ENCODE measurements at places on chromosomes 1 and 21.

DNA sequence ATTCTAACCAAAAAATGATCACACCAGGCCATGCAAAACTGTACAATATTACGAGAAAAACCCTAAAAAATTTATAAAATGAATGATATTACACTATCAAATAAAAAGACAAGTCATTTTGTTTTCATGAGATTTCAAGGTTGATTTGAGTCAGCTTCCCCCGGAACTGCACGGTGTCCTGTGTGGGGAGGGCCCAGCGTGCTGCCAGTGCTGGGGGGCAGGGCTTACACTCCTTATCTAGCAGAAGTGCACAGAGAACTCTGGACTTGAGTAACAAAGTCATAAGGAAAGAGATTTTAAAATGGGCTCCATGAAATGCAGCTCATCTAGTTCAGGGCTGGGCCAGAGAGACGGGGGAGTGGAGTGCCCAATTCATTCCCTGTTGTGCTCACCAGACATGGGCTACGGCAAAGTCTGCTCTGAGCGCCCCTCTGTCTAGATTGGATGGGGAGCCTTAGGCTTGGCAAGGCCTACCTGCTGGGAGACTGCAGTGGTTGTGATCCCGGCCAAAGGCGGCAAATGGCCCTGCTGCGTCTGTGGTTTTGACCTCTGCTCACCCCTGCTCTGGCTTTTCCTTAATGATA lies 50.1 kb downstream of the COQ8A start:
- no peak for DNase-seq

- DNase-seq, result no peak
Measured at GRCh38 chr1:62687421-62687902, 724 bp downstream of the DOCK7 start.

GRCh38 chr1:34806396-34806795 lies 13.6 kb downstream of the GJA4 start:
- DNase-seq, result no peak

DNA sequence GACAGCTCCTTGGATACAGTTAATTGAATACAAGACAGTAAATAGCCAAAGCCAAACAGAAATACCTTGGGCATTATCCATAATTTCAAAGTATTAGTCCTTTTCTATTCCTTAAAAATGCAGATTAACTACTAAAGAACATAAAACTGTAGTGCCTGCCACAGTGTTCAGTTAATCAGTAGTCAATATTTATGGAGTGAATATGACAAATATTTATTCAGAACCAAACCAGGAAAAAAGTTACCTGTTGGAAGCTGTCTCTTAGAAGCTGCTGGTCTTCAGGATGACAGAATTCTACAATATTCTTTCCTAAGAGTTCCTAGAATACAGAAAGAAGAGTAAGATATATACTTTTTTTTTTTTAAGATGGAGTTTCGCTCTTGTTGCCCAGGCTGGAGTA lies 18.2 kb upstream of the CTSK start:
- no peak for DNase-seq

DNA sequence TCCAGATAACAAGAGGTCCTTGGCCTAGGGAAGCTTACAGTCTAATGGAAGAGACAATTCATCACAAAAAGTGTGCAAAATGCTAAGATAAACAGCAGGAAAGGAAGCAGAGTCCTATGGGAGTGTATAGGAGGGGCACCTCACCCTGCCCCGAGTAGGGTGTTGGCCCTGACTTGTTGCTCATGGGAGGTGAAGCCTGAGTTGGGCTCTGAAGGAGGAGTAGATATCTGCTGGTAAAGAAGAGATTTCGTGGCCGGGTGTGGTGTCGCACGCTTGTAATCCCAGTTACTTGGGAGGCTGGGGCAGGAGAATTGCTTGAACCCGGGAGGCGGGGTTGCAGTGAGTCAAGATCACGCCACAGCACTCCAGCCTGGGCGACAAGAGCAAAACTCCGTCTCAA lies 18.6 kb upstream of the GPR37L1 start:
- no peak for DNase-seq

DNA sequence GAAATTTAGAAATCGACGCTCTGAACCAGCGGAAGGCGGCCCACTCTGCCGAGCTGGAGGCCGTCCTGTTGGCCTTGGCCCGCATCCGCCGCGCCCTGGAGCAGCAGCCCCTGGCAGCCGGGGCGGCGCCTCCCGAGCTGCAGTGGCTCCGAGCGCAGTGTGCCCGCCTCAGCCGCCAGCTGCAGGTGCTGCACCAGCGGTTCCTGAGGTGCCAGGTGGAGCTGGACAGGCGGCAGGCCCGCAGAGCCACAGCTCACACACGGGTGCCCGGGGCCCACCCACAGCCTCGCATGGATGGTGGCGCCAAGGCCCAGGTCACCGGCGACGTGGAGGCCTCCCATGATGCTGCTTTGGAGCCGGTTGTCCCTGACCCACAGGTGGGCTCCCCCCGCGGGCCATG lies 47.0 kb upstream of the DIP2A start:
- DNase-seq, result no peak

DNA sequence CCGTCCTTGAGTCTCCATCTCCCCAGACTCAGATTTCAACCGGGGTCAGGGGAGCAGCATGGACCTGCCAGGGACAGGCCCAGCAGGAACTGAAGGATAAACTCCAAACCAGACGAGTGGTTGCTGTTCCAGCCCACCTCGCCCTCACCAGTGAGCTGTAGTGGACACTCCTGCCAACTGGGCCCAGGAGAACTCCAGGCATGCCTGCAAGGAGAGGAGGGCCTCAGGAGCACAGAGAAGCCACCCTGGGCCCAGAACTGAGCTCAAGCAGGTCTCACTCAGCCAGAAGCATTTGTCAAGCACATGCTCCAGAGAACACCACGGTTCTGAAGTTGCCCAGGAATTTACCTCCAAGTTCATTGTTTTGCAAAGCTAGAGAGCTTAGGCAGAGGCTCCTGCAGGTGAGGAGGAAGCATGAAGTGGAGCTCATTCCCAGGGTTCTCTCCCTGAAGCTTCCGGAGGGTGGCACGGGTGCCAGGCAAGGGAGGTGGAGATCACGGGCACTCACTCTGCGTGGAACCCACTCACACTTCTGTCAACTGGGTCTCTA lies 61.0 kb downstream of the MATN1 start:
- no peak for DNase-seq
